Erythroblast (primary cell): ENCODE measurements at places on chromosomes 3 and 15.
A peak's percentile ranks its signal among the peaks of the same experiment; 100 is the strongest.

GRCh38 chr15:83837945-83838571 is 184.1 kb downstream of the ADAMTSL3 start:
- no peak for DNase-seq

GRCh38 chr3:126111126-126111551 is 27.2 kb upstream of the SLC41A3 start:
- DNase-seq: no peak

- peak; percentile 74 for DNase-seq
These were observed 70.1 kb upstream of the GUCA1C start for GRCh38 chr3:109023656-109024254.

DNA sequence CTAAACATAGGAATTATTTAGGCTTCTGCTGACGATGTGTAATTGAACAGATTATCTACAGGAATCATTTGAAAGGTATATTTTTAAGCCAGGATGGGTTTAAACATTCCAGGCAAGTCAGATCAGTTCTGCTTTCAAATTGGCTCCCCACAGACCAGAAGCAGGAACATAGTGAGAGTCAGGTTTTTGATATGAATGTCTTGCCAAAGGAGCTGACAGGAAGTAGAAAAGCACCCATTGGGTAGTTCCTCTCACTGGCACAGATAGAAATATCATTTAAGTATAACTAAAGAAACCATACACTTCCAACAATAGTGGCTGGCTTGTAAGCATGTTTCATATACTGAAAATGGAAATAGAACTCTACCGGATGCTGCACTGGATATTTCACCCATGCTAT is 95.2 kb downstream of the CLDN1 start:
- DNase-seq: no peak

DNA sequence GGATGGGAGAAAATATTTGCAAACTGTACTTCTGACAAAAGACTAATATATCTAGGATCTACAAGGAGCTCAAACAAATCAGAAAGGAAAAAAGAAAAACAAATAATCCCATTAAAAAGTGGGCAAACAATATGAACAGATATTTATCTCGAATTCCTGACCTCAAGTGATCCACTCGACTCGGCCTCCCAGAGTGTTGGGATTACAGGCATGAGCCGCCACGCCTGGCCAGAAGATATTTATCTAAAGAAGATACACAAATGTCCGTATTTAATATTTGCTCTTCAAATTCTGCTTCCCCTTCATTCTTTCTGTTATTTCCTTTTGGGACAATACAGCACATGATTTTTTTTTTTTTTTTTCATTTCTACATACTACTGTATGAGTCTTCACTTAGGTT is 151.7 kb upstream of the GRM7 start:
- no peak for DNase-seq

DNA sequence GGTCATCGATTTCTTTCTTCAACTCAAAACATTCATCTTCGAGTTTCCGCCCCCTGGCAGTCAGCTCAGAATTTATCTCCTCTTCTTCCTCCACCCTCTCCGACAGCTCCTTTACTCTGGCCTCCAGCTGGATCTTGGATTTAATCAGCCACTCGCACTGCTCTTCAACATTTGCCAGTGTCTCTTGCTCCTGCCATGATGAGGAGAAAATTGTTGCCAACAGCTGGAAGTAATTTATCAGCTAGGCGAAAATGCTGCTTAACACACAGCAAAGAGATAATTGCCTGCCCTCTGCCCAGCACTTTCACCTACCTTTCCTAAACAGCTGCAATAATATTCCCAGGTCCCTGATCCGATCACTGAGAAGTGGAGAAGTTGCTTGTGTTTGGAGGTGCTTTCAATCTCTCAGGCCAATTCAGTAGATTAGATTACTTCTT is 69.3 kb downstream of the MYH15 start:
- DNase-seq: no peak

GRCh38 chr15:90664650-90665287 is 52.4 kb upstream of the BLM start:
- DNase-seq: peak; percentile 56

DNA sequence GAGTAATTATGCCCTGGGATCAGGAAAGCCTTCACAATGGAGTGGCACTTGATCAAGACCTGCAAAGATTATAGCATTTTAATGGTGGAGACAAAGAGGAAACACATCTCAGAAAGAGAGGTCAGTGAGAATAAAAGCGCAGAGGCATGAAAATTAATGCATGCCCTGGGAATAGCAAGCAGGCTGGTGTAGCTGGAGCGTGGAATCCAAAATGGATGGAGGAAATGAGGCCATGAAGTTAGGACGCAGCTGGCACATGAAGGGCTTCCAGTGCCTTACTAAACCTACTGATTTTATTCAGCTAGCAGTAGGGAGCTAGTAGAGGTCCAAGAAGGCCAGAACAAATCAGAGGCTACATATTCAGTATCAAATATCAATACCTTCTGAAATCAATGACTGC is 38.1 kb downstream of the TMEM212 start:
- no peak for DNase-seq

DNA sequence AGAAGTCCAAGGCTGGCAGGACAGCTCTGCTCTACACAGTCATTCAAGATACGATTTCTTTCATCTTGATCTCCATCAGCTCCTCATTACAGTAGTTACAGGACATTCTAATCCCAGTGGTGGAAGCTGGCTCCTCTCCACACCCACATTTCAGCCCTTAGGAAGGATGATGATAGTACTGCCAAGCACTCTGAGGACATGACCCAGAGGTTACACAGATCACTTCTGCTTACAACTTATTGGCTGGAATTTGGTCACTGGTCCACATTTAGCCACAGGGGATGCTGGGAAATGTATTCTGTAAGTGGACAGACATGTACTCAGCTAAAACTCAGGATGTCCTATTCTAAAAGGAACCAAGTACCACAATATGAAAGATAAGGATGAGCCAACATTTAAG is 77.1 kb downstream of the IQCH start:
- DNase-seq: no peak

- DNase-seq: peak; percentile 64
These were observed 15.5 kb upstream of the CHD2 start for GRCh38 chr15:92884436-92885223.

DNA sequence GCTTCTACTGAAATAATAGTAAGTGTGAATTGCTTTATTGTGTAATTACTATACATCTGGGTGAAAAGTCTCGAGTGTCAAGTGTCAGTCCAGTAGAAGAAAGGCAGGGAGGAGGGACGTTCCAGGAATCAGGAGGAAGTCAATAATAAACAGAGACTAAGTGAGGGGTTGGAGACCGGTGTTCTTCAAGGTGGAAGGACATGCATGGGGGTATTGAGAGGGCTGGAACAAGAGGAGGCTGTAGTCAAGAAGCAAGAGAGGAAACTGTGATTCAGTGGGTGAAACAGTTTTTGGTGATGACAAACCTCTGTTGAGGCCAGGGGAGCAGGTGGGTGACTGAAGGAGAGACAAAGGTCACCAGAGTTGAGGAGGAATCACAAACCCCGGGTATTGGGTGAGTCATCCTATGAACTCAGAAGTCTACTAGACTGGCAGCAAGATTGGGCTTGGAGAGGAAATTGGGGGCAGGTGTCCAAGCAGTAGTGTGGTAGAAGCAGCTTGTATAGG is 11.6 kb upstream of the SCAMP5 start:
- DNase-seq: no peak

DNA sequence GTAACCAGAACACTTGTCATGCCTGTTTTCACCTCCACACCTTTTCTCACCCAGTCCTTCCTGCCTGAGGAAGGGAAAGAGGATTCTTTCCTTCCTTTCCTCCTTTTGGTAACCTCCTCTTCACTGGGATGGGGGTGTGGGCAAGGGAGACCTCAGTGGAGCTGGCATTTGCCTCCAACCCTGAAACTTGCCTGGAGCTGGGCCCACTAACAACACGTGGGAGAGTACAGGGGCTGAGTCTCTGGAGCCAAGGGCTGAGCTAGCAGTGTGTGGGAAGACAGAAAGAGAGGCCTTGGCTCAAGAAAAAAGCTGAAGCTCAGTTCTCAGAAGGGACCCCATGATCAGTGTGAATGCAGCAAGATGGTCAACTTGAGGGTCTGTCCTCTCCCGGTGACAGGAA is 86.6 kb upstream of the SLC6A11 start:
- DNase-seq: no peak
